ENCODE measurements at places on chromosomes 12 and 14.

DNA sequence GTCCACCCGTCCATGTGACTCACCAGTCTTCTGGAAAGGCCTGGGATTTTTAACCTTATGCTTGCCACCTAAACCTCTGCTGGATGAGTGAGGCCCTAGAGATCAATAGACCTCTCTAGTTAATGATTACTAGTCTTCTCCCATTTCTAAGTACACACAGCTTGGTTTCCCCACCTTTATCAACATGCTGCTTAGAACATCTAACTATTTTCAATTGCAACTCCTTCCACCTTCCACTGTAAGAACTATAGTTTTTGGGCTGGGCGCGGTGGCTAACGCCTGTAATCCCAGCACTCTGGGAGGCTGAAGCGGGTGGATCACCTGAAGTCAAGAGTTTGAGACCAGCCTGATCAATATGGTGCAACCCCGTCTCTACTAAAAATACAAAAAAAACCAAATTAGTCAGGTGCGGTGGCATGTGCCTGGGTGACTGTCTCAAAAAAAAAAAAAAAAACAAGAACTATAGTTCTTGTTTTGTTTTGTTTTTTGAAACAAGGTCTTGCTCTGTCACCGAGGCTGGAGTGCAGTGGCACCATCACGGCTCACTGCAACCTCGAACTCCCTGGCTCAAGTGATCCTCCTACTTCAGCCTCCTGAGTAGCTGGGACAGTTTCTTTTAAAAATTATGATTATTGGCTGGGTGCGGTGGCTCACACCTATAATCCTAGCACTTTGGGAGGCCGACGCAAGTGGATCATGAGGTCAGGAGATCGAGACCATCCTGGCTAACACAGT lies 18.7 kb upstream of the MDM2 start:
- no peak for DNase-seq

DNA sequence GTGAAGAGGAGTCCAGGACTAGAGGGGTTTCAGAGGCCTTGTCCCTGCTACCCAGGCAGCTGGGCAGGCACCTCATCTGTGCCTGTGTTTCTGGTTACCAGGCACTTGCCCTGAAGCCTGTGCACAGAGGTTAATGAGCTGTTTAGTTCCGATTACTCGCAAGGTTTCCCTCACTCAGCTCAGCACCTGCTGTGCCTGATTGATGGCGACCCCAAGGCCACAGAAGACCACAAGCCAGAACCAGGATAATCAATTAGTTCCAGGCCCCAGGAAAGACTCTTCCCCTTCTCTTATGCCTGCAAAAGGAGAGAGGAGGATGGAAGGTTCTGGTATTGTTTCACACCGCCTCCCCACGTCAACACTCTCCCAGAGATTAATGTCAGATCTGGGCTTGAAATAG lies 88.8 kb upstream of the NOS1 start:
- DNase-seq, result no peak

DNA sequence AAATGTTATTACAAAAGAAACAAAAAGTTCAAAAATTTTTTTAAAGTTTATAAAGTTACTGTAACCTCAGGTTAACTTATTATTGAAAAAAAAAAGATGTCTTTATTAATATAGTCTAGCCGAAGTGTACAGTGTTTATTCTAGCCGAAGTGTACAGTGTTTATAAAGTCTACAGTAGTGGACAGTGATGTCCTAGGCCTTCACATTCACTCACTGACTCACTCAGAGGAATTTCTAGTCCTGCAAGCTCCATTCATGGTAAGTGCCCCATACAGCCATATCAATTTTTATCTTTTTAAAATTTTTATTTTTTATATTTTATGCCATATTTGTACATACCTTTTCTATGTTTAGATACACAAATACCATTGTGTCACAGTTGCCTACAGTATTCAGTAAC lies 10.4 kb downstream of the ATG2B start:
- no peak for DNase-seq

- no peak for DNase-seq
Measured at GRCh38 chr14:32023540-32023939, 53.6 kb upstream of the ARHGAP5 start.

- peak; percentile 36 for DNase-seq
Measured at GRCh38 chr12:43758247-43758727, 303 bp downstream of the PUS7L start.

DNA sequence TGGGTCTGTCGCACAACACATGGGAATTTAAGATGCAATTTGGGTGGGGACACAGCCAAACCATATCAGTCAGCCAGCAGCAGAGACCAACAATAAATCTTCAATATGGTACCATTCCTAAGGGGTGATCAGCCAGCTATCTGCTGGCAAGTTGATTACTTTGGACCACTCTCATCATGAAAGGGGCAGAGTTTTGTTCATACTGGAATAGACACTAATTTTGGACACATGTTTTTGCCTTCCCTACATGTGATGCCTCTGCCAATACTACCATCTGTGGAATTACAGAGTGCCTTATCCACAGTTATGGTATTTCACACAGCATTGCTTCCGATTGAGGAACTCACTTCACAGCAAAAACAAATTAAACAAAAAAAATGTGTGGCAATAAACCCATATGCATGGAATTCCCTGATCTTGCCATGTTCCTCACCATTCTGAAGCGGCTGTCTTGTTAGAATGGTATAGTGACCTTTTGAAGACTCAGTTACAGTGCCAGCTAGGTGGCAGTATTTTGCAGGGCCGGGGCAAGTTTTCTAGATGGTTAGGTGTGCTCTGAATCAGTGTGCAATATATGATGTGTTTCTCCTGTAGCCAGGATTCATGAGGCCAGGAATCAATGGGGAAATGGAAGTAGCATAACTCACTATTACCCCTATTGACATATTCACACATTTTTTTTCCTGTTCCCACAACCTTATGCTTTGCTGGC lies 179.0 kb upstream of the IGF1 start:
- DNase-seq, result no peak

GRCh38 chr14:60773558-60773957 lies 39.0 kb downstream of the MNAT1 start:
- DNase-seq, result no peak

DNA sequence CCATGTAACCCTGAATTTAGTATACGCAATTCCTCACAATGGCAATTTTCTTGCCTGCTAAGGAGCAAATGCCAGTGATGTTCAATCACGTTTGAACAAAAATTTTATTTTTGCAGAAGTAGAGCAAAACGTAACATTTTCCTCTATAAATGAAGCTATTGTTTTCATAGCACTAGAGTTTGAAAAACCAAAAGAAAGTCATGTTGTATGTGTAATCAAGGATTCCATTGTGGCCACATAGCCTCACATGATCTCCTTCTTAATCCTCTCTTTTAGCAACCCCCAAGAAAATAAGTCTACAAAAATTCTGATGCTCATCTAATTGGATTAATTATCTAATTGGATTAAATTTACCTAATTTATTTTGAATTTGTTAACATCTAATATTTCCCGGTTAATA lies 1217.4 kb upstream of the FLRT2 start:
- no peak for DNase-seq

DNA sequence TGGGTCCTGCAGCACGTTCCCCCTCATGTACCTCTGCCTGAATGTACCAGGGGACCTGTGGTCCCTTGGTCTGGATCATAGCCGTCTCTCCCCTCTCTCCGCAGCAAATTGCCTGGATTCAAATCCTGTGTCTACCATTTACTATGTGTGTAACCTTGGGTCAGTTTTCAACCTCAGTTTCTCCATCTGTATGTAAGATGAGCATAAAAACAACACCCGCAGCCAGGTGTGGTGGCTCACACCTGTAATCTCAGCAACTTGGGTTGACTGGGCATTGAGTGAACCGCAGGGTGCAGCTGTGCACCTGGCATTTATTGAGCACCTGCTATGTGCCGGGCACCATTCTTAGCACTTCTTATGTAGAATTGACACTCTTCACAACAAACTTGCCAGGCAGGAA lies 14.1 kb downstream of the CYP46A1 start:
- no peak for DNase-seq

- no peak for DNase-seq
Measured at GRCh38 chr12:28036940-28037339, 64.4 kb upstream of the PTHLH start.
